SIG-M5 (cell line): ENCODE measurements at places on chromosomes 6 and 20.

- no peak for DNase-seq
These were observed 42.8 kb downstream of the METTL24 start for GRCh38 chr6:110315207-110315868.

GRCh38 chr20:37516811-37517750 lies 4.0 kb upstream of the NNAT start:
- DNase-seq: no peak

- DNase-seq: no peak
These were observed 736.5 kb downstream of the HACE1 start for GRCh38 chr6:104123227-104123626.

GRCh38 chr20:51100617-51101016 lies 77.7 kb upstream of the KCNG1 start:
- DNase-seq: no peak

DNA sequence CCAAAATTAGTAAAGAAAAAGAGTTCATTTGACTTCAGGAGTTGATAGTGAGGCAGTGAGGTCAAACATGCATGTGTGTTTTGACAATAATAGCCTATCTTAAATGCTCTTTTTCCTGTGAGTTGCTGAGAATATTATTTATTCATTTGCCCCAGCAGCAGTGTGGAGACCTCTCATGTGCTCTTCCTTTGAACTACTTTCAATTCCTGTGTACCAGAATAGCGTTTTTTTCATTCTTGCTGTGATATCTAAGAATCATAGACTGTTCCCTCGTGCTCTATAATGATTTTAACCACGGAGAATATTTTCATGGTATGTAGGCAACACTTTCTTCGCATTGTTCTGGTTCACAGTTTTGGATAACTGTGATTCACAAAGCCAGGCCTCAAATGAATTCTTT lies 5.2 kb downstream of the CDYL start:
- no peak for DNase-seq

GRCh38 chr6:98639089-98639635 lies 195.2 kb upstream of the POU3F2 start:
- DNase-seq: no peak

GRCh38 chr6:142907544-142907943 lies 37.4 kb downstream of the HIVEP2 start:
- DNase-seq: no peak

DNA sequence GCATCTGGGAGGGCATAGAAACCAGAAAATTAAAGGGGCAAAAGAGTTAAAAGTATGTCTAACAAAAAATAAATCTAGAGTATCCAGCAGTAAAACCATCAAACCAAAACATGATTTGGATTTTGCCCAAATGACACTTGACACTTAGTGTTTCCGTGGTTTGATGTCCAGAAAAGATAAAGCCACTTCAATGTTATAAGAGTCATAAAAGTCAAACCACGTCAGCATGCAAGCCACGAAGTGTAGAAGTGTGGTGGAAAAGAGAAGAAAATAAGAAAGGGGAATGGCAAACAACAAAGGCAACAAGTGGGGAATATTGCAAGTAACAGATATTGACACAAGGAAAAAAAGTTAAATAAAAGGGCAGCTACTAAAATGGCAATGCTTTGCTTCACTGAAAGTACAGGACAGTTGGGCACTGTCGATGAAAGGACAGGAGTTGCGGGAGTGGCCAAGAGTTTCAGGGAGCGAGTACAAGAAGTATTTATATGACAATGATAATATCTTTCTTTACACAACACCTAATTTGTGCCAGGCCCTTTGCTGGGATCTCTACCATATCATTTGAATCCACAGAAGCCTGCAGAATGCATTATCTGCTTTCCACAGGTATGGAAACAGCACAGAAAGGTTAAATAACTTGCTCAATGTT lies 6.3 kb upstream of the HDDC2 start:
- DNase-seq: no peak

GRCh38 chr20:47610247-47610944 lies 108.7 kb downstream of the NCOA3 start:
- no peak for DNase-seq

GRCh38 chr20:19275630-19276071 lies 63.2 kb downstream of the SLC24A3 start:
- DNase-seq: no peak

- no peak for DNase-seq
These were observed 130.8 kb downstream of the OGFRL1 start for GRCh38 chr6:71419217-71420094.

DNA sequence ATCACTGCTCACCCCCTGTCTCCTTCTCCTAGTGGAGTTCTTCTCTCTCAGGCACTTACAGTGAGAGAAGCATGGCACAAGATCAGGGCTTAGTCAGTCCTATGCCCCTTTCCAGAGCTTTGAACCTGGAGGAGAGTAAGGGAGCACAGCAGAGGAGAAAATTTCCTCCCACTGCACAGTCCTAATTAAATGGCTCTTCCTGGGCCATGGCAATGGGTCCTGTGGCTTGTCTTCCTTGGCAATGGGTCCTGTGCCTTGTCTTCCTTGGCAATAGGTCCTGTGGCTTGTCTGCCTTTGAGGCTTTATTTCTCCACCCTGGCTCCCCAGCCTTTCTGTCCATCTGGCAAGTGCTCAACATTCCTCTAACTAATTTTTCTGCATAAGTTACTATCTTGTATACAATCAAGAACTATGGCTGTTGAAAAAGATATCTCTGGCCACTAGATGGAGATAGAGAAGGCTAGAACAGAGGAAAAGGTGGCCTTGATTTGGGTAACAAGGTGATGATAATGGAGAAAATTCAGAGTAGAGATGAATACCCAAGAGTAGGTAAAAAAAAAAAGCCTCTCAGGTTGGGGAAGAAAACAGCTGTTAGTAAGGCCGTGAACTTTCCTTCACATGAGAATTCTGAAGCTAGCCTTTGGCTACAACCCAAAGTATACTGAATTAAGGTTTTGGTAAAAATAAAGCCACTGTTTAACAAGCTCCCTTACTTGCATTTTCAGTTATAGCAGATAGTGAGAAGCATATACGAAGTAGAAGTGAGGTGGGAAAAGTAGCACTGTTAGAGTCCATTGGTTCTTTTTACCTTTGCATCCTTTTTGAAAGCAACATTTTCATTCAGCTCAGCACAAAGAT lies 504.9 kb downstream of the DOK5 start:
- DNase-seq: no peak

DNA sequence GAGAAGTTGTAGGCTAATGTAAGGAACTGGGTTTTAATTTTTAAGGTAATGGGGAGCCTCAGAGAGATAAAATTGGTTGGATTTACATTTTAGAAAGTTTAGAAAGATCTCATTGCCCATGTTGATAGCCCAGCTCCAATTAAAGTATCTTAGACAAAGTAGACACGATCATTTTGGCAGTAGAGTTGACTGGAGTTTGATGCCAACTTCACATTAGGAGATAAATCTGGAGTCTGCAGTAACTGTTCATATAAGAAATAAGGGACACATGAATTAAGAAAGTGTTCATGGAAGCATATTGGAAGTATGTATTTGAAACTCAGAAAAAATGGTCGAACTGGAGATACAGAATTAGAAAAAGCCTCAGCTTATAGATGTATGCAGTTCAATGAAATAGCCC lies 12.6 kb upstream of the E2F3 start:
- no peak for DNase-seq

- no peak for DNase-seq
These were observed 147.9 kb upstream of the STMND1 start for GRCh38 chr6:16953905-16954304.

GRCh38 chr6:152680151-152680550 lies 17.5 kb upstream of the MYCT1 start:
- no peak for DNase-seq

DNA sequence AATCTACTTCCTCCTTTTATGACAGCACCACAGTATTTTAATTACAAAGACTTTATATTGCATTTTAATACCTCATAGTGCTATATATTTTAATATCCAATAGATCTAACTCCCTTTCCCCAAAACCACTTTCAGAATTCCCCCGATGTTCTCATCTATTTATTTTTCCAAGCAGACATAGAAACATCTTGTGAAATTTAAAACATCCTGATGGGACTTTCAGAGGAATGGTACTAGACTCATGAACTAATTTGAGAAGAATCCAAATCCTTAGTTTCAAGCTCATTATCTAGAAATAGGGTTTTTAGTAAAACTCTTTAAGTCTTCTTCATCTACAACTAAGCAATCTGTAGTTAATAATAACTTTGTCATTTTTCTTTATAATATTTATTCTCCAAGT lies 97.0 kb downstream of the TRERF1 start:
- no peak for DNase-seq

- DNase-seq: no peak
These were observed 771.4 kb upstream of the DEFB115 start for GRCh38 chr20:30486103-30486478.

DNA sequence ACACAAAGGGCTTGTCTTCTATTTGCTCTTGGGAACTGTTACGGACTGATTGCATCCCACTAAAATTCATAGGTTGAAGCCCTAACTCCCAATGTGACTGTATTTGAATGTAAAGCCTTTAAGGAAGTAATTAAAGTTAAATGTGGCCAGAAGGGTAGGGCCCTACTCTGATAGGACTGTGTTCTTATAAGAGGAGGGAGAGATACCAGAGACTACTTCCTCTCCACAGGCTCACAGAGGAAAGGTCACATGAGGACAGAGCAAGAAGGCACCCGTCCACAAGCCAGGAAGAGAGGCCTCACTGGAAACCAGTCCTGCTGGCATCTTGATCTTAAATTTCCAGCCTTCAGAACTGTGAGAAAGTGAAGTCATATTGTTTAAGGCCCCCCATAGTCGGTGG lies 211.9 kb downstream of the CDH26 start:
- no peak for DNase-seq

GRCh38 chr6:122207794-122208193 lies 191.7 kb upstream of the HSF2 start:
- DNase-seq: no peak

DNA sequence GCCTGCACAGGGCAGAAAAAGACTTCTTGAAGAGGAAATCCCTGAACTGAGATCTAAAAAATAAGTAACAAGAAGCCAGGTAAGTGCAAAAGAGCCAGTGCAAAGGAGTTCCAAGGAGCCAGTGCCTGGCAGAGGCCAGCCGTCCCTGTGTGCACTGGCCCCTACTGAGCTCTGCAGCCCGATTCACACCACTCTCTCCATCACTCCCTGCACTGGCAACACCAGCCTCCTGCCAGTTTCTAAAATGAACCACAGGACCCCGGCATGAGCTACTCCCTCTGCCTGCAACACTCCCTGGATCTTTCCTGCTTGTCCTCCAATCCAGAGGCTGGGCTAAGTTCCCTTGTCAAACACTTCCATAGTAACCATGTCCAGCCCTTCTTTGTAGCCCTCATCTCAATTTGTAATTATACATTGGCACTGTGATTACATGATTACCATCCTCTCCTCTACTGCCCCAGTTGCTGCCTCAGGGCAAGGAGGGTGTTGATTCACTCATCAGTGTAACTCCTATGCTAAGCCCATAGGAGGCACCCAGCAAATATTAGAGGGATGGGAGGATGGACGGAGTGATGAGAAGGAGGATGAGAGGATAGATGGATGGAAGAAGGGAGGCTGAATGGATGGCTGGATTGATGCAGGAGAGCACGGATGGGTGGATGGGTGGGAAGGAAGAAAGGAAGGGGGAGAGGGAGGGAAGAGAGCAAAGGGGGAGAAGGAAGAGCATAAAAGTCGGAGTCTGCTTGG lies 49.3 kb downstream of the SIRPA start:
- no peak for DNase-seq

GRCh38 chr6:151551223-151551857 lies 57.5 kb downstream of the CCDC170 start:
- no peak for DNase-seq

GRCh38 chr20:17624070-17624469 lies 54.2 kb downstream of the DSTN start:
- DNase-seq: no peak

DNA sequence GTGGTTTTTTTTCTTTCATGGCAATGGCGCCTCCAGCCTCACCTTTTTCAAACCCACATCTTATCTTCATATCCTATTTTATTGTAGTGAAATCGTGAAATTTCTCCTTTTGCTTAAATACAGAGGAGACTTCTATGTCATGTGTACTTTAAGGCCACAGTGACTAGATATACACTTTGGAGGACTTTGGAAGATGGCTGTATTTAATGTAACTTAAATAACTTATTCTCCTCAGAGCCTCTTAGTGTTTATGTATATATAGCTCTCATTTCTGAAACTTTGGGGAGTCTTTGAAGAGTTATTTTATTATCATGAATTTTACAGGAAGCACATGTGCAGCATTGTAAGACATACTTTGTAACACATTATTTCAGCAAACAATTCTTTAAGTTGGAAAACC lies 968 bp downstream of the LAMA2 start:
- DNase-seq: no peak

DNA sequence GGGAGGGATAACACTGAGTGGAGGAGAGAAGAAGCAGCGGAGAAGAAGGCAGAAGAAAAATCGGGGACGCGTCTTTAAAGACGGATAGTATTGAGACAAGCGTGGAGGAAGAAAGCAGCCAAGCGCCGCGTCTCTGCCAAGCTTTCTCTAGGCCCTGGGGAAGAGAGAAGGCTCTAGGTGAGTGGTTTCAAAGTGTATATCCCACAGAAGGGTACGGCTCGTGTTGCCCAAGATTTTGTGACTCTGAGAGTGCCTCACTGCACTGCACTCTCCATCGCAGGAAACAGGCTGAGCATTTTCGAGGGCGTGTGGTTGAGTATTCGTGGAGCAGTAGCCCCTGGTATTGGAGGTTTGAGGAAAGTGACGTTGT lies 185.4 kb downstream of the TRIM27 start:
- no peak for DNase-seq

- DNase-seq: no peak
These were observed 60.4 kb upstream of the AKAP12 start for GRCh38 chr6:151179321-151179720.

- no peak for DNase-seq
These were observed 64.0 kb downstream of the RSPO3 start for GRCh38 chr6:127182501-127182900.

DNA sequence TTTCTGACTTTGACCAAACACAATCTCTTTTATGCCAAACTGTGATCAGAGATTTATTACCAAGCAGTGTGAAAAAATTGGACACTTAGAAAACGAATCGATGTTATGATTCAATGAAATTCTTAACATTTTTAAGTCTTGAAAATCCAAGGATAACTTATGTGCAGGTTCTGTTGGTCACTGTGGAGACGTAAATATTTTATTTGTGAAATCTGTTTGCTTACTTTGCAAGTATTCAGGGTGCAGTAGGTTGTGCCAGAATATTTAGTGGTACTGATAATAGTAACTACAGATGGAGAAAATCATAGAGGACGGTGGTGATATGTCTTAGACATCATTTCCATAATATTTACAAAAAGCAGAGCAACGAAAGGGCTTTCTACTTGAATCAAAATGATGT lies 97.3 kb downstream of the BMP2 start:
- no peak for DNase-seq

GRCh38 chr6:15246217-15246665 lies 372 bp downstream of the JARID2 start:
- DNase-seq: no peak
